ENCODE measurements at places on chromosomes 13 and 19.
A peak's percentile ranks its signal among the peaks of the same experiment; 100 is the strongest.

- no peak for DNase-seq
Measured at GRCh38 chr19:30037835-30038234, 95.8 kb downstream of the URI1 start.

DNA sequence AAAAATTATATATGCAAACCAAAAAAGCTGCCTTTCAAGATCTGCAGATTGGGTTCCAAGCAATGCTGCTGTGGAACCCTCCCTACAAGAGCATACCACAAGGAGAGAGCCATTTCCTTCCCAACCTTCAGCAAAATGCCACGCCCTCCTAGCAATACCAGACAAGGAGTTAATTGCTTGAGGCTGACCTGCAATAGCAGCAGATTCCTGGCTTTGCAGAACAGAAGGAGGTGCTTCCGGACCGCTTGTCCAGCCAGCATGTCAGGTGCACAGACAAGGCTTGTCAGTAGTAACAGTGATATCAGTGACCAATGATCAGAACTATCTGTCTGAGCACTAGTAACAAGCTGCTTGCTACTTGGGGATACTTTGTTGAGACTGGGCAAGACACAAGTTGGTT, 301.6 kb downstream of the FGF14 start:
- no peak for DNase-seq

GRCh38 chr13:41905600-41906254, 55.2 kb downstream of the VWA8 start:
- DNase-seq: peak; percentile 21

- DNase-seq: peak; percentile 41
Measured at GRCh38 chr19:55638864-55639359, 1.9 kb upstream of the ZNF580 start.

GRCh38 chr19:1747285-1748114, 5.8 kb upstream of the ONECUT3 start:
- DNase-seq: peak; percentile 86

DNA sequence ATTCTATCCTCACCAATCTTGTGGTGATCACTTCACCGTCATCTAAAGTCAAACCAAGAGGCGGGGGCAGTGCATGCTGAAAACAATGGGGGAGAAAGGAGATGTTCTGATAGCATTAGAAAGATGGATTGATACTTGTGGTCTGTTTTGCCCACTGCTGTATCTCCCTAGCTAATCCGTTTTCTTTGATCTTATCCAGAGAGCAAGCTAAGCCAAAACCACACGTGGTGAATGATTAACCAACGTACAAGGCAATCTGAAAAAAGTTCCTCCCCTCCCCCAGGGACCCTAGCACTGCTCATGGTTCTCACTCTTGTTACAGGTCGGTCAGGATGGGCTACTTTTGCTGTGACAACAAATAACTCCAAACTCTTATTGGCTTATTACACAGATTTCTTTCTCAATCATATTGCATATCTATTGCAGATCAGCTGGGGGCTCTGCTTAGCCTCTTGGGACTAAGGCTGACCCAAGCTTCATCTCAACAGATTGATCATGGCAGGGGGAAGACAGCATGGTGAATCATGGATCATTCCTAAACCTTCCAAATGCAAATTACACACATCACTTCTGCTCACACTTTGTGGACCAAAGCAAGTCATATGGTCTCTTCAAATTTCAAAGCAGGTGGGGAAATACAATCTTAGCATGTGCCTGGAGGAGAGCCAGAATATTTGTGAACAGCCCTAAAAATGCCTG, 11.9 kb upstream of the C13orf42 start:
- DNase-seq: peak; percentile 20

DNA sequence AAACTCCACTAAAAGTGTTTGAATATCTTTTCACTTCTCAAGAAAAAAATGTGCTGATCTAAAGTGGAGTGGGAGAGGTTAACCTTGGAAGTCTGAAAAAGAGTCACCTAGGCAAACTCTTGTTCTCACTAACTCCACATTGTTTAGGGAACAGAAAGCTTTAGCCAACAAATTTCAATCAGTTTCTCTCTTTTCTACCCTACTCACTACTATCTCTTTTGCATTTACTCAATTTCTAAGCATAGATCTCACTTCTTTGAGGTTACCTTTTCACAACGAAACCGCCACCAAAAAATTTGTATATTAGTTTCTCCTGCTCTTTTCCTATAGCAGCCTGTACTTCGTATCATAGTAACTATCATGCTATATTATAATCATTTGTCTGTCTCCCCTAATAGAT, 6.3 kb downstream of the NHLRC3 start:
- DNase-seq: no peak

- DNase-seq: no peak
Measured at GRCh38 chr13:35995136-35995535, 136.0 kb downstream of the DCLK1 start.

GRCh38 chr13:110944121-110944967, 29.5 kb upstream of the ANKRD10 start:
- peak; percentile 79 for DNase-seq

All from astrocyte of the hippocampus (primary cell).